Germinal center (tissue), 1 donor: ENCODE measurements at places on chromosomes 11 and 22.

DNA sequence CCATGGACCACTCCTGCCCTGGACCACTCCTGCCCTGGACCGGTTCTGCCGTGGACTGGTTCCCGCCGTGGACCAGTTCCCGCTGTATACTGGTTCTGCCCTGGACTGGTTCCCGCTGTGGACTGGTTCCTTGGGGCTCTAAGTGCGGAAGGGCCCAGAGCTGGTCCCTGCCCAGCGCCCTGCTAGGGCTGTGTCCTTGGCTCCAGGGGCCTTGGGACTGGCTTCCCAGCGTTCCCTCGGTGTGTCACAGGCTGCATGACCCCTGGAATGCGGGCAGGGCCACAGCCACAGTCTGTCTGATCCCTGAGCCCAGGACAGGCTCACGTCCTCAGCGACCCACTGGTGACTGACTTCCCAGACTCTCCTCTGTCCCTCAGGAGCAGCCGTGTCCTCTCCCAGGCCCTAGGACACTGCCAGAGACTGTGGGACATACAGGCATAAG is 412.2 kb downstream of the TBC1D22A start:
- DNase-seq: no peak

DNA sequence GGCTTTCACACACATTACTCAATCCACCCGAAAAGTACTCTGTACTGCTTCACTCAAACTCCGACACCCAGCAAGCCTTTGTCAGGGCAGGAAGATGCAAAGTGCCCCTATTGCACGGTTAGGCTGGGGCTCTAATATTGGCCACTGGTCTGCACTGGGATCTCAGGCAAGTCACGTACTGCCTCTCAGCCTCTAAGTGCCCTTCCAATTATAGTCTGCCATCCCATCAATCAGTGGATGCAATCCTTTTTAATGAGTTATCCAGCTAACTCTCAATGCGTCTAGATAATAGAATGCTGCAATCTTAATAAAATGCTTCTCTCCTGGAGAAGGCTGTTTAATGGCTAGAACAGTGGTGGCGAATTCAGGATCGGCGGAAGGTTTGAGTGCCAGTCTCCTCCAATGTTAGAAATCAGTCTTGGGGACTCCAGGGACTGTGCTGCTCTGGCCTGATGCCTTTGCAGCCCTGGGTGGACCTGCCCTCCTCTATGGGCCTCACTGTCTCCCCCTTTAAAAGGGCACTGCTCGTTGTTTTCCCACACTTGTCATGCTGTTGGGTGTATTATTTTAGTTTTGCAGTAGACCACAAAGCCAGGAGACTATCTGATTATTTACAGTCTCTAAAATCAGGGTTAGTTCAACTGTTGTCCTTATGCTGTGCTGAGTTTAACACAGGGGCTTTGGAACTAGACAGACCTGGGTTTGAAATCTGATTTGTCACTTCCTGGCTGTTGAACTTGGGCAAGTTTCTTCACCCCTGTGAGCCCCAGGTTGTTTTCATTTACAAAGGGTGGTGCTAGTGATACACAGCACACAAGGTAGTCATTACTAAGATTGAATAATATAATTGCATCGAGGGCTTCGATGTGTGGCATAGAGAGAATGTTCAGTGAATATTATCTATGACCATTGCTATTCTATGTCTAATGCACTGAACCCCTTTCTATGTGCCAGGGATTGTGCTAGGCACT is 36.7 kb downstream of the CLMP start:
- DNase-seq: no peak

DNA sequence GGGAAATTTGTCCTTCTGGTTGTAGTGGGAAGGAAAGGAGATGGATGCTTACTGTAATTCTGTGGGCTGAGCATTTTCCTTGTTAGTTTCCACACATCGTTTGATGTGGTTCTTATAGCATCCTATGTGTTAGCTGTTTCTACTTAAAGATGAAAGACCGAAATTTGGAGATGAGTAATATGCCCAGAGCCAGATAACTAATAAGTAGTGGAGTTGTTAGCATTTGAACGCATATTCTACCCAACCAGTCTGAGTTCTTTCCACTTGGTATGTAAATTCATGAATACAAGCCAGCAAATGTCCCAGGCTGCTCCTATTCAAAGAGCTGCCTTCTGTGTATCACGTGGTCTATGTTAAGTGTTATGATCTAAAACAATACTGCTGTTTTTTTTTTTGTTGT is 14.6 kb downstream of the SPECC1L start:
- DNase-seq: no peak

DNA sequence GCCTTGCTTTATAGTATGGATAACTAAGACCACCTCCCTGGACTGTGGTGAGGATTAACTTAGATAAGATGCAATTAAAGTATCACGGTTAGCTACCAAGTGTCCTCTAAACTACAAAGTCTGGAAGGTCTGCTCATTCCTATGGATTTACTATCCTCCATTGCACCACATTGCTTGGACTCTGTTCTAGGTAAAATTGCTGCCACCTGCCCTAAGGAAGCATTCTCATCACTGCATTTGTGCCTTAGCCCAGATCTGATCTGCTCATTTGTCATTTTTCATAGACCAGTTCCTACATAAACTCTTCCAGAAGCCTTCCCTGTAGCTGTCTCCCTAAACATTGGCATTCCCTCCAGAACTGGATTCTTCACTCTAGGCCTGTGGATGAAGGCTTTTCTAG is 380.0 kb downstream of the INSC start:
- DNase-seq: no peak

DNA sequence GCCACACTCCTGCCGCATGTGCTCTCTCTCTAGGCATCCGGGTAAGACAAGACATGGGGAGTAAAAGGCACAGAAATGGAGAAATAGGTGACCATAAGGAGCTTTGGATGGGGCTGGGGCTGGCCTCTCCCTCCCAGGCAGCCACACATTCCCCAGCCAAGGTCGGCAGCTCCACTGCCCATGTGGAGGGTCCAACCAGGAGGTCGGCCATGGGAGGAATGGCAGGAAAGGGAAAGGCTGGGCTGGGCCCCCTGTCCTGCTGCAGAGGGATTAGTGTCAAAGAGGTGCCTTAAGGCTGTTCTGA is 460 bp upstream of the MUC5AC start:
- DNase-seq: no peak

GRCh38 chr11:86947541-86947940 is 7.7 kb downstream of the FZD4 start:
- DNase-seq: no peak

DNA sequence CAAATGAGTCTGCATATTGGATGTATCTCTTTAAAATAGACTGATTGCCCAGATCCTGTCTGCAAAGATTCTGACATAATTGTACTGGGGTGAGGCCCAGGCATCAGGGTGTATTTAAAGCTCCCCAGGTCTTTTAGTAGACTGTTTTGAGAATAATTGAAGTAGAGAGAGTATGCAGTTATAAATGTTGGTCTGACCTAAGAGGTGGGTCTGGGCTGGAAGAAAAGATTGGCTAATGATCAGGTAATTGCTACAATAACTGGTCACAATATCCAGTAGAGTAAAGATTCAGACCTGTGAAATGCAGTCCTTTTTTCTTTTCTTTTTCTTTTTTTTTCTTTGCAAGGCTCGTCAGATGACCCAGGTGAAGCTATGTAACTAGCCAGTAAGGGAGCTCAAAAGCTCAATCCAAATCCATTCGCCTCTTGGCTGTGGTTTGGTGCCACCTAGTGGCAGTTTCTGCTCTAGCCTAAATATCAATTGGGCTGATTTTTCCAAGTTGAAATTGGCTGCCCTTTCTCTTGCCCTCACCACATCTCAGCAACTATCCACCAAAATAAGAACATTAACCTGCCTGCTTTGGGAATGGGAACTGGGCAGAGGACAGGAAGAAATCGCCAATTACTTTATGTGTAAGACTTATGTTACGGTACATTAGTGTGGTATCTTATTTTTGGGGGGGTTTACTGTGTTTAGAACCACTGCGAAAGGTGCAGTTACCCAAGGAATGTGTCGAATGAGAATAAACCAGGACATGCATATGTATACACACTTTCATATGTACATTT is 45.9 kb downstream of the ZNF143 start:
- DNase-seq: peak; percentile 60

DNA sequence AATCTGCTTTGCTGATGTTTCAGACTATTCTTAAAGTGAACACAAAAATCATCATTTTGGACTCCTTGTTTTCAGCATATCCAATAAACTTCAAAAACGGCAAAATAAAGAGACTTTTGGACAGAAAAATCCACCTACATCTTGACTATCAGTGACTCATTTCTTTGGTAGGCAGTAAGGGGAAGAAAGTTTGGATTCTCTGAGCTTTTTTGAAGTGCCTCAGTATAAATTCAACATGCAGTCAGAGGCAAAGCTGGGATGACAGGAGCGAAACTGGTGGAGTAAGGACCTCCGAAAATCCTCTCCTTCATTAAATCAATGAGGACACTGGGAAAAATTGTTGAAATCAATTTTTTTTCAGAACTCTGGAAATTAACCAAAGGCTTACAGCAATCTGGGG is 29.7 kb downstream of the EFCAB6 start:
- no peak for DNase-seq

DNA sequence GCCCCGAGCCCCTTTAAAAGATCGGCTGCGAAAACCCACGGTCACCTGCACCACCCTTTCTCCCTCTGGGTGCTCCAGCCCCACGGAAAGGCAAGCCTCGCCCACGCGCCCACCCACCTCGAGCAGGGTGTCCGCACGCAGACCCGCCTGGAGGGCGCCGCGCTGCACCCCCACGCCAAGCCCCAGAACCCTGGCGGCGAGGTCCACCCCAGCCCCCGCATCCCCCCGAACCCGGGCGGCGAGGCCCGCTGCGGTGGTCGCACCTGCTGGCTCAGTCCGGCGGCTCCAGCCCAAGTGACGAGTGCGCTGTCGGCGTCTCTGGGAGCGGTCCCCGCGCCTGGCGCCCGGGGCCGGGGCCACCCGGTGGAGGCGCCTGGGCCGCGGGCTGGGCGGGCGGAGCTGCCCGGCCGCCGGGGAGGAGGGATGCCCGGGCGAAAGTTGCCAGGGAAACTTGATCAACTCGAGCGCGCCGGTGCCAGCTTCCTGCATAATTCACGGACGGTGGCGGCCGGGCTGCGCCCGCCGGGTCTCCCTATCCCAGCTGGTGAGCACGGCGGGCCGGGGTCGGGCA is 1.1 kb downstream of the SHANK2 start:
- DNase-seq: peak; percentile 24

DNA sequence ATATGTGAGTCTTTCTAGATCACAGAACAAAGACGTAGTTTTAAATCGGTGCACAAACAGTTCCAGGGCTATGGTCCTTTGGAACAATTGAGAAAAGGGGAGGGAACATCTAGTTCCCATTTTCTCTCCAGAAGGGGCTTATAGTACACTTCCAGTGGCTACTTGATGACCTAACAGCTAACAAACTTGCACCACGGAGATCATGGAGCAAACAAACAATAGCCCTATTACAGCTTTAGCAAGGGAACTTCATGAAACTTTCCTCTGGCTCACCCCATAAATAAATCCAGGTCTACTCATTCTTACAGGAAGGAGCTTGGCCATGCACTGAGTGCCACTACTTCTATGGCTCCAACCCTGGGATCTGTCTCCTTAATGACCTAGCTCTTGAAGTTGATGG is 8.3 kb upstream of the FOLR2 start:
- DNase-seq: no peak

GRCh38 chr11:45457649-45458048 is 171.5 kb upstream of the SYT13 start:
- no peak for DNase-seq

DNA sequence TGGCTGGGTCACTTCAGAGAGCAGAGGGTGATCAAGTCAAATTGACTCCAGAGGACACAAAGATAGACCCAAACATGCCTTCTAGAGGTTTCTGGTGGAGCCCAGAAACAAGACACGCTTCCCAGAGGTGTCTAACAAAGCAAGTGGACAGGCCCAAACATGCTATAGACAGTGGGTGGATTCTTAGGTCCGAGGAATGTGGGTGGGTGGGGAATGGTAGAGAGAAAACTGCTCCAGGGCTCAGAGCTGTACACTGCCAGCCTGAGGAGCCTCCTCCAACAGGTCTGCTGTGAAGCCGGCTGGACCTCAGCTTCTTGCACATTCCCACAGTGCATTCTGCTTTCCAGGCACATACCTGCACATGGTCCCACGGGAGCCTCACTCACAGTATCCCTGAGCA is 116.8 kb upstream of the NECTIN1 start:
- no peak for DNase-seq

DNA sequence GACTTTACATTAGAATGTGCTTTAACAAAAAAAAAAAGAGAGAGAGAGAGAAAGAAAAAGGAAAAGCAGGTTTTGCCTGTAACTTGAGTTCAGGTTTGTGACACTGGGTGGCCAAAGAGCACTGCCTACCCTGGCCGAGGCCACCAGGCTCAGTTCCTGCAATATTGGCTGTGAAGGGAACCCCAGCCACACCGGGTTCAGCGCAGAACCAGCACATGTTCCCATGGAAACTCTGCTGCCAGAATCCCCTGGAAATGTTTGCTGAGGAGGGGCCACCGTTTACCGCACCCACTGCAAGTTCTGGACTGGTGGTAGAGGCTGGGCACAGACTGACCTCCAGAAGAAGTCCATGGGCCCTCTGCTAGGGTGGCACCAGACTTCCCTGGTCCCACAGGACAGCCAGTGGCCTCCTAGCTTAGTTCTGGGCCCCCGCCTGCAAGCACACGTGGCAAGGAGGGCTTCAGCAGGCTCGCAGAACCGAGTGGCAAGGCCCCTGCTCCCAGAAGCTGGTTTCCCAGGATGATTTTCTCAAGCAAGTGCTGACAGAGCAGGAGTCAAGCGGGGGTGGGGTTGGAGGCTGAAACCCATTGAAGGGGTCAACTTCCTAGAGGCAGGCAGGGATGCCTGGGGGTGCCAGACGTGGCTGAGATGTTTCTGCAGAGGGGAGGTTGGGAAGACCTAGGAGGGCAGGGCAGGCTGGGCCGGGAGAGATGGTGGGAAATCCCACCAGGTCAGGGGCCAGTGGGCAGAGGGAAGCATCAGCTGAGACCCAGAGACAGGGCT is 51.2 kb downstream of the NFAM1 start:
- DNase-seq: no peak

DNA sequence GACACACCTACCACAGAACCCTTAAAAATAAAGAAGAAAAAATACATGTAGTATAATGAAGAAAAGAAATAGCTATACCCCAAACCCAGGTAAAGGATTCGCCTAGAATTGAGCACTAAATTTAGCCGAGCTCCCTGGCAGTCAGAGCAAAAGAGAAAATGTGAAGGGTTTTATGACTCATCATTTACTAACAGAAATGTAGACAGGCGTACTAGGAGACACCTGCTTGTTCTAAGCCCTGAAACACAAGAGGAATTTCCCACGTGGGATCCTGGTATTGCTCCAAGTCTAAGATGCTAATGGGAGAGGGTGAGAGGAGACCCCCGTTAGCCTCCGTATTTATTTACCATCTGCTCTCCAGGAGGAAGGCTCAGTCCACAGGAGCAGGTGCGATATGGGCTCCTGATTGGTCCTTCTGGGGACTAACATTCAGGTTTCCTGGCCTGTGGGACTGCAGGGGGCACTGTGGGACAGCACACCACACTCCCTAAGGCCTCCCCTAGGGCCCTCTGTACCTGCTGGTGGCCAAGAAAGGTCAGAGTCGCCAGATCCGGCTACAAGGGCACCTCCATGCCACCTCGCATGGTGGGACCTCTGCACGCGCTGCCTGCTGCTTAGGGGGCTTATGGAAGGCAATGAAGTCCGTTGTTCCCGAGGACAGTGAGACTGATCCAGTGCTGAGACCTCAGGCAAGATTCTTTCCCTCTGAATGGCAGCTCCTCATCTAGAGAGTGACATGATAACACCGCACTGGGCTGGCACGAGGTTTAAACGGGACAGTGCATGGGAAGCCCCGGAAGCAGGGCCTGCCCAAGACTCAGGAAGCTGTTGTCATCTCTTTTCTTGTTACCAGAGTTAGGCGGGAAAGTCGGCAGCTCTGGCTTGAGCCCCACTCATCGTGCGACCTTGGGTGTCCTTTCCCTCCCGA is 25.8 kb downstream of the KCNC1 start:
- peak; percentile 56 for DNase-seq
